ENCODE measurements at places on chromosomes 4 and X. TPM values are rescaled to one million over a fixed set of nuclear protein-coding genes. Genes with fewer than 3 reads are reported as not detected.

DNA sequence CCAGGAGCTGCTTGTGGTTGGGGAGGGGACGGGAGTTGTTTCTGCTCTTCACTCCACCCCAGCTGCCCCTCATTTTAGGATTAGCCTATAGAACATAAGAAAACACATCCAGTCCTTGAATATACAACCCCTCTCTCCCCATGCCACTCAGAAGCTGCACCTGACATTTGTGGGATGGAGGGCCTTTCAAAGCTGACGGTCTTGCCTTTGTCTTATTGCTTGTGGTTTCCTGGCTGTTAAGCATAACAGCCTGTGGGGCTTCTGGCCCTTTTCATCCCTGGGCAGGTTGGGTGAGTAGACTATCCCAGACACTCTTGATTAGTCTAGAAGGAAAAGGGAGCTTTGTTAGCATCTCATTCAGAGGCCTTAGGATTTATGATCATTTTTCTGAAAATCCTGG lies 407.6 kb upstream of the BOD1L1 start:
- no peak for DNase-seq

DNA sequence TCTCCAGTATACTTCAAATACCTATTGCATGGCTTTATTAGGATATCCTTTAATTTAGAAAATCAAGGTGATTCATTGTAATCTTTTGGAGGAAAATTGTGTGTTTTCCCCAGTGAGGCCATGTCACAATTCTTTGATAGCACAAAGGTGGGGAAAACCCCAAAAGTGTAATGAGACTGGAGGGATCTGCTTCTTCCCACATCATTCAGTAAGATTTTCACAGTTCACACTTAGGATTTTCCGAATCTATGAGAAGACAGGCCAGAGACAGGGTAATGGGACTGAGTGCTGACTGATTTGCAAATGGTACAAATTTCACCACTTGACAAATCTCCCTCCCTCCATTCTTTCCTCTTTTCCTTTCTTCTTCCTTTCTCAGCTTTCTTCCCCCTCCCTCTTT lies 181.1 kb downstream of the MGST2 start:
- no peak for DNase-seq

- no peak for DNase-seq
Observed at GRCh38 chr4:74190919-74191397, 33.0 kb downstream of the MTHFD2L start.

GRCh38 chr4:148021686-148022085 lies 289.8 kb downstream of the ARHGAP10 start:
- no peak for DNase-seq

DNA sequence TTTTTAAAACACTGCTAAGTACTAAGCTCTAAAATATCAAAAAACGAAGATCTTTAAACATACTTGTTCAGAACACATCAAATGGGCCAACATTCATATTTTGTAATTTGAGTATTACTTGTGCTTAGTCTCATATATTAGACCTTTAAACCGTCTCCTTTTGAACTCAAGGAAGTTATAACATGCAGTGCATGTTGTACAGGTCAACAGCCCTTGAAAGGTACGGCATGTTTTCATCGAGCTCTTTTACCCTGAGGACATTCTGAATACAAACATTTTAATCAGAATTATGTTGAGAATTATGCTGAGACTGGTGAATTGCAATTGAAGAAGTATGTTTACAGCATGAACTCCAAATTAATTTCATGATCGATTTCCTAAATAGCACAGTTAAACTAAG lies 7.0 kb upstream of the ASB11 start:
- no peak for DNase-seq

NSUN7 gene
- total RNA-seq, result 4.2 TPM

Measured in right cardiac atrium (tissue), 5 donors.